Sigmoid colon (tissue), 7 donors: ENCODE measurements at places on chromosomes 11 and 22. TPM values are rescaled to one million over a fixed set of nuclear protein-coding genes. Genes with fewer than 3 reads are reported as not detected.

GRCh38 chr11:73759610-73760134 is 1.2 kb downstream of the RAB6A start:
- H3K27ac ChIP-seq: peak overlapping the region; percentile 100
- H3K4me3 ChIP-seq: peak overlapping the region; percentile 84
- no peaks in the 10 kb centered on the region for H3K36me3 ChIP-seq
- no peaks in the 10 kb centered on the region for H3K4me1 ChIP-seq

DNA sequence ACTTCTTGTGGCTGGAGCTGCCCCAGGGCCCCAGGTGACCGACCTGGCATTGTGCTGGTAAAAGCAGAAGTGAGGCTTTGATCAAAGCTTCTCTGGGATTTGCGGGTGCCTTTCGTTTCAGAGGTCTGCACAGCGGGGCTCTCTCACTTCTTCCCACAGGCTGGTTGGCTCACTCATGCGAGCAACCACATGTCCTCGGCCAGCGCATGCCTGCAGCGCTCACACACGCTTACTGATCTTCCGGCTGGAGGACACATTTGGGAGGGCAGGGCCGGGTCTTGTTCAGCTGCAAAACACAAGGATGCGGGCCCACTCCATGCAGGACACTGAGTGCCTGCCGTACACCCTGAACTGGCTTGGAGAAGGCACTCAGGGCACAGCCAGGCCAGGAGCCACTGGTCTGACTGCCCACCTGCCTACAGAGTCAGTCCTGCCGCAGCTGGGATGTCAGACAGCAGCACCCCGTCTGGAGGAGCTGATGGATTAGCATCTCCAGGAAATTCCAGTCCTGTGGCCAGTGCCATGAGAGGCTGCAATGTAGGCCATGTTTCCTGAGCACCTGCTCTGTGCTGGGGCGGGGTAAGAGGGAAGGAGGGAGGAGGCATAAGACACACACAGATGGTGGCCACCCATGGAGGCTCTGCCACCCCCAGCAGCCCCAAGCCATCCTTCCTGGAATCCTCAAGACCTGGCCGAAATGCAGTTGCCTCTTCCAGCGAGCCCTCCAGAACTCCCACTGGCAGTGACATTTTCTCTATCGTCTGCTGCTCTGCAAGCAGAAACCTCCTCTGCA is 1383.2 kb downstream of the BRD1 start:
- no peaks in the 10 kb centered on the region for H3K4me1 ChIP-seq
- no peaks in the 10 kb centered on the region for H3K27me3 ChIP-seq
- H3K4me3 ChIP-seq: no peak overlapping the region
- no peak for DNase-seq
- H3K36me3 ChIP-seq: no peaks in the 10 kb centered on the region

Gene GRAP2
- total RNA-seq: 1.8 TPM

- no peaks in the 10 kb centered on the region for H3K27me3 ChIP-seq
- no peak overlapping the region for H3K27ac ChIP-seq
- H3K4me3 ChIP-seq: no peak overlapping the region
- DNase-seq: no peak
Measured at GRCh38 chr11:64102005-64102738, 63.7 kb downstream of the MACROD1 start.

GRCh38 chr22:46800102-46800857 is 37.8 kb downstream of the TBC1D22A start:
- H3K4me3 ChIP-seq: no peak overlapping the region
- peak; percentile 41 for DNase-seq
- no peak overlapping the region for H3K27ac ChIP-seq
- peaks cover 14% of the 10 kb centered on the region for H3K4me1 ChIP-seq

DNA sequence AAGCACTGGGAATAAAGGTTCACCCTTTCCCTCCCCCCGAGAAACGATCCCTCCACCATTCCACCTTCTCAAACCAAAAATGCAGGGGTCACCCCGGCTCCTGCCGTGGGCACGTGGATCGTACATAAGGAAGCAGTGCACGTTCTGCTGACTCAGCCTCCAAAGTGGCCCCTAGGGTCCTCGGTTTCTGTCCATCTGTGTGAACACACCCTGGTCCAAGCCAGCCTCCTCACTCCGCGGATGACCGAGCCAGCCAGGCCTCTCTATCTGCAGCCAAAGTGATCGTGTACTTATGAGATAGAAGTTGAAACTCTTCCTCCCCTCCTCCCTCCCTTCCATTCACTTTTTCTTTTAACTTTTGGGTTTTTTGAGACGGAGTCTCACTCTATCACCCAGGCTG is 16.2 kb downstream of the C11orf24 start:
- no peak for DNase-seq
- H3K36me3 ChIP-seq: no peaks in the 10 kb centered on the region
- H3K27ac ChIP-seq: no peak overlapping the region
- no peaks in the 10 kb centered on the region for H3K27me3 ChIP-seq
- H3K4me1 ChIP-seq: no peaks in the 10 kb centered on the region

Gene C1QTNF5
- total RNA-seq: 23.2 TPM

Gene ZC3H7B
- total RNA-seq: 27.4 TPM

GRCh38 chr22:32546496-32546895 is 71.9 kb downstream of the FBXO7 start:
- H3K4me3 ChIP-seq: no peak overlapping the region
- H3K27ac ChIP-seq: peak overlapping the region; percentile 9
- no peaks in the 10 kb centered on the region for H3K4me1 ChIP-seq
- DNase-seq: peak; percentile 59
- no peaks in the 10 kb centered on the region for H3K36me3 ChIP-seq

DNA sequence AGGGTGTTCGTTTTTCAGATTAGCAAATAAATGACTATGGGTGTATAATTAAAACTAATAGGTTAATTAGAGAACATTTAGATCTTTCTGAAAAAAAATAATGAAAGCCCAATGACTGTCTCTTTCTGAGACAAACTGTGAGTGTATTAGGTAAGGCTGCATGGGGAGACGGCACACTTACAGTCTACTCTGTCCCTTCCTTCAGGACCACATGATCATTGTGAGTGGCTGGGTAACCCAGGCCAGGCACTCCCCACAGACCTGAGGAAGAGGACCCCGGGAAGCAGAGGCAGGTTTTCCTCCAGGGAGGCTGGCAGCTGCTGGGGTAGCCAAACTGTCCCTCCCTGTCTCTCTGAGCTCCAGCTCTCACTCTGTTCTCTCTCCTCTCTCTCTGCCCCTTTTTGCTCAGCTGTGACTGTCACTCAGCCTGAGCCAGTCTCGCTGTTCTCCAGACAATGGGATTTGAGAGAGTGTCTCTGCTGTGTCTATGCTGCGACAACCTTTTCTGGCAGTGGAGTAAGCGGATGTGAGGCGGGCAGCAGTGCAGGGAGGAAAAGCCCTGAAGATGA is 83.1 kb upstream of the NCAM1 start:
- no peak overlapping the region for H3K4me3 ChIP-seq
- no peaks in the 10 kb centered on the region for H3K36me3 ChIP-seq
- H3K27ac ChIP-seq: no peak overlapping the region
- no peak for DNase-seq
- H3K4me1 ChIP-seq: peaks cover 21% of the 10 kb centered on the region
- no peaks in the 10 kb centered on the region for H3K27me3 ChIP-seq

DNA sequence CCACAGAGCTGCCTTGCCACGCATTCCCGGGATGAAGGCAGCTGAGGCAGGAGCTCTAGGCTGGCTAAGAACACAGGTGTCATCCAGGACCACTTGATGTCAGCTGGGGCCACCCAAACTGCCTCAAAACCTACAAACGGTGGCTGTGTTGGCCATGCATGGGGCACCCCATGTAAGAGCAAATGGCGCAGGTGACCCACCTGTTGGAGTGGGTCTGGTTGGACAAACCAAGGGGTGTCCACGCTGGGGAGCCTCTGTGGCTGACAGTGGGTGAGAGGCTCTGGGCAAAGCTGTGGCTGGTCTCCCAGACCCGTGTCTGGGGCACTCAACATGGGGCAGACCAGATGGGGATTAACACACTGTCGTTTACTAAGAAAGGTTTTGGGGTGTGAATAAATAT is 19.0 kb upstream of the SYT8 start:
- no peaks in the 10 kb centered on the region for H3K36me3 ChIP-seq
- H3K27ac ChIP-seq: no peak overlapping the region
- no peaks in the 10 kb centered on the region for H3K4me1 ChIP-seq
- DNase-seq: peak; percentile 43
- no peaks in the 10 kb centered on the region for H3K27me3 ChIP-seq

DNA sequence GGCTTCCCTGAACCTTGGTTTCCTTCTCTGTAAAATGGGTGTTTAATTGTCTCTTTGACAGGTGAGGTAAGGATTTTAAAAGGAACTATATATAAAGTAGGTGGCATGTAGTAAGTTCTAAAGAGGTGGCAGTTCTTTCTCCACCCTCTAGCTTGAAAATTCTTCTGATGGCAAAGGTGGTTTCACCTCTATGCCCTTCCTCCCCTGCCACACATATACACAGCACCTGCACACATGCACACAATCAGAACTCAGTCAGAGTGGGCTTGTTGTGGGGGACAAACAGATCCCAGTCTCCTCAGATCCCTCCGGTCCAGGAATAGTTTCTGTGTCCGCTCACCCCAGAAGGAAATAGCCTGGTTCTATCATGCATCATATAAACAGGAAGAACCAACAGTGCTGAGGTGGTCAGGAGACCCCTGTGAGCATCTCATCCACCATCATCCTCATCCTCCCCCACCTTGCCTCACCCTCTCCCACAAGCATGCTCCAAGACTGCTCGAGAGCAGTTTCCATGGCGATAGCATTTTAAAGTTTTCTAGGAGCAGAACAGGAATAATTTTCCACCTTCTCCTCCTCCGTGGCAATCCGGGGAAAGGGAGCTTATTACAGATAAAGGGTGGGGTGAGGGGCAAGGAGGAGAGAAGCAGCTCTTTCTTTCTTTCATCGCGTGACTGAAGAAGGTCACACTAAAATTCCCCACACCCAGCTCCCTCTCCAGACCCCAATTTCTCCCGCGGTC is 123.6 kb downstream of the CHST1 start:
- H3K36me3 ChIP-seq: no peaks in the 10 kb centered on the region
- DNase-seq: no peak
- H3K4me3 ChIP-seq: no peak overlapping the region
- no peak overlapping the region for H3K27ac ChIP-seq
